ENCODE measurements at places on chromosomes 11 and 22.

GRCh38 chr11:38839071-38839470, 2241.0 kb upstream of the RAG2 start:
- no peak for DNase-seq

DNA sequence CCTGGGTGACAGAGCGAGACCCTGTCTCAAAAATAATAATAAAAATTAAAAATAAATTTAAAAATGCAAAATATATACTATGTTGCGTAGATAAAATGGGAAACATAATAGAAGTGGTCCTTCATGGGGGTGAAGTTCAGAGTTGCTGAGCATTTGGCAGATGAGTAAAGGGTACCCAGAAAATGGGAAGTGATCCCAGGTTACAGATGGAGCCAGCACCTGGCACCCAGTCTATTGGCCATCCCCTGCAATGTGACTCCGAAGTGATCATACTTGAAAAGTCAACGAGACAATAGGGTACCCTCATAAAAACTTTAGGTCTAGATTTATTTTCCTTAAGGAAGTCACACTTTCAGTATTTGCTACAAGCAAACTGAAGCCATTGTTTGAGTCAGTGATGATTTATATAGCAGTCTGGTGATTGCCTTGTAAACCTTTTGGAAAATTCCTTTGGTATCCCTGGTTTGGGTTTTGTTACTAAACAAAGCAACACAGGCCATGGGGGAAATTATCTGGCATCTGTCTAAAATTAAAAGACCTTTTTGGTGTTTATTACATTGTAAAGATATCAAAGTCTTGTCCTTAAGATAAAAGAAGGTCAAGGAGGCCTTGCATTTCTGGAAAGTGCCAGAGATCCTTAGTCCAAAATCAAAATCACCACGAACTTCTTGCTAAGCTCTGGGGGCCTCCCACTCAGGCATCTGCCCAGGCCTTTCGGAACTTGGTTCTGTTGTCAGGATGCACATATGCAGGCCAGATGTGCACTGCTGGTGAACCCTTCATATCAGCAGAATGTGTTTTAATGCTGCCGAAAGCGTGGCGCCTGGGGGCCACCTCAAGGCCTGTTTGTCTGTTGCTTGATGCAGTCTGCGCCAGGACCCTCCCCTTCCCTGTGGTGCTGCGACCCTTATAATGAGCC, 4.3 kb downstream of the SMARCB1 start:
- no peak for DNase-seq

- peak; percentile 95 for DNase-seq
These were observed at the start of gene FADD for GRCh38 chr11:70202920-70203750. FADD (plus strand) TSS chr11:70203296; CDS start chr11:70203460, 164 bp downstream.

- no peak for DNase-seq
These were observed 12.3 kb downstream of the AMOTL1 start for GRCh38 chr11:94780432-94780831.

DNA sequence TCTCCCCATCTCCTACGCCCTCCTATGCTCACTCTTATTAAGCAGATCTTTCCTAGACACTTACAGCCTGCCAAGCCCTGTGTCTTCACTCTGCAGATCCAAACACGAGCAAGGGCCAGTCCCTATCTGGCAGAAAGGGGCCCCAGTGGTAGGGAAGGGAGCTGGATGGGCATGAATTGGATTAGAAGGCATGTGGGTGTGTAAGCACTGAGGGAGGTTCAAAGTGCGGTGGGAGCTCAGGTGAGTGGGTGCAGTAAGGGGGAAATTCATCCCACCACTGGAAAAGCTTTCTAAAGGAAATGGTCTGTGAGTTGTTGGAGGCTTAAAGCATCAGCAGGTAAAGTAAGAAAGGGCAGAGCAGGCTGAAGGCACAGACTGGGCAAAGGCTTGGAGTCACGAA, 5.5 kb downstream of the TMEM132A start:
- DNase-seq = no peak

- DNase-seq = no peak
These were observed 413.7 kb downstream of the TMEM135 start for GRCh38 chr11:87451395-87451794.

GRCh38 chr11:60377401-60378136, 763 bp upstream of the MS4A7 start:
- no peak for DNase-seq

DNA sequence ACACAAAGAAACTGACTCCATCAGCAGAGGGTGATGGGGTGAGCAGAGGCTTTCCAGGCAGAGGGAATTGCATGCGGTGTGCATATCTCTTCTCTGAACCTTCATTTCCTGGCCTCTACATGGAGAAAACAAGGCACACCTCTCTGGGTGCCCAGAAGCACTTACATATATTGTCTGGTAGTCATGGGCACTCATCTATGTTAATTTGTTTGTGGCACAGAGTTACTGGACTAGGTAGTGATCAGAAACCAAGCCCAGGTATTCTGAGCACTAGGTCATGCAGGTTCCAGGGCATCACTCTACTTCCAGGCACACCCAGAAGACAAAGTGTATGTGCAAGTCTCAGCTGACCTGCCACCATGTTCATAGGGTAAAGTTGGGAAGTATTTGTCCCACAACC, 56.5 kb downstream of the FZD4 start:
- DNase-seq = no peak

DNA sequence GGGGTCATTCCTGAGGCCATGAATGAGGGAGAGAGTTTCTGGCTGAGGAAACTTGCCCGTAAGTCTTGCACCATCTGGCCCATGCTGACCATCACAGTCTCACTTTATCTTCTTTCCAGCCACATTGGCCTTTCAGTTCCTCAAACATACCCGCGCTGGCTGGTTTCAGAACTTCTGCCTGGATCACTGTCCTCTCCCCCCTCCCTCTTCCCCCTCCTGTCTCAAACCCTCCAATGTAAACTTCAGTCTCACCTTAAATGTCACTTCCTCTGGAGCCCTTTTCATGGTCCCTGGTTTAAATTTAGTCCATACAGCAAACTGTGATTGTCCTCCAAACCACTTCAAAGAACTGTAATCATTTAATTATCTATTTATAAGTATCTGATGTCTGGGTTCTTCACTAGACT, 3.7 kb upstream of the TMEM109 start:
- no peak for DNase-seq

GRCh38 chr11:20669820-20670684, 666 bp downstream of the NELL1 start:
- DNase-seq = peak; percentile 20

DNA sequence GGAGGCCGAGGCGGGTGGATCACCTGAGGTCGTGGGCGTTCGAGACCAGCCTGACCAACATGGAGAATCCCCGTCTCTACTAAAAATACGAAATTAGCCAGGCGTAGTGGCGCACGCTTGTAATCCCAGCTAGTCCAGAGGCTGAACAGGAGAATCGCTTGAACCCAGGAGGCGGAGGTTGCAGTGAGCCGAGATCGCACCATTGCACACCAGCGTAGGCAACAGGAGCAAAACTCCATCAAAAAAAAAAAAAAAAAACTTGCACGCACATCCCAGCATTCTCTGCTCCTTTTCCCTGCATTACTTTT, 934 bp upstream of the ATL3 start:
- DNase-seq = no peak

DNA sequence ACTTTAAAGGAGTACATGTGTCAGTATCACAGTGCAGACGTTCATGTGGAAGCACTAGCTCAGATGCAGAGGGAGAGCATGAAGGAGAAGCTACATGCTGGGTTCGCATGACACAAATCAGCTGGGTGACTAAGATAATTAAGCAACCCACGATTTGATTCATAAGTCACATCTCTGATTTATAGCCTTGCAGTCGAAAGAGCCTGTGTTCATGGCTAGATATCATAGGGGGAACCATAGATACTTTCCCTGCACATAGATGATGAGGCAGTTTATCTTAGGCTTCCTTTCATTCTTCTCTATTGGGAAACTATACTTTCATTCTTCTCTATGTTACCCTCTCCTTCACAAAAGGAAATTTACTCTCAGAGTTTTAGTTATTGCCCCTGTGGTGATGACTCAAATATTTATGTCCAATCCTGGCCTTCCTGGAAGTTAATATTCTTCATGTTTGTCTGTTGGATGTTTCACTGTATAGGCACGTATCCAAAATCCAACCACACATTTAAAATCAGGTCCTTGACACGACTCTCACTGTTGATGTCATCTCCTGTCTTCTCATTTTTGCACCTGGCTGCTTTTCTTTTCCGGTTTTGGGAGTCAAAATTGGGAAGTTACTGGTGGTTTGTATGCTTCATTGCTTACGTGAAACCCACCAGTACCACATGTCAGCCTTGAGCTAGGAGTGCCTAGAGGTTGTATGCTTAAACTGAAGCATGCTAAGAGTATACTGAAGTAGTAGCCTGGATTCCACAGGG, 56.3 kb upstream of the SLC5A12 start:
- no peak for DNase-seq

GRCh38 chr11:14577835-14578529, 57.8 kb upstream of the PSMA1 start:
- DNase-seq = no peak

DNA sequence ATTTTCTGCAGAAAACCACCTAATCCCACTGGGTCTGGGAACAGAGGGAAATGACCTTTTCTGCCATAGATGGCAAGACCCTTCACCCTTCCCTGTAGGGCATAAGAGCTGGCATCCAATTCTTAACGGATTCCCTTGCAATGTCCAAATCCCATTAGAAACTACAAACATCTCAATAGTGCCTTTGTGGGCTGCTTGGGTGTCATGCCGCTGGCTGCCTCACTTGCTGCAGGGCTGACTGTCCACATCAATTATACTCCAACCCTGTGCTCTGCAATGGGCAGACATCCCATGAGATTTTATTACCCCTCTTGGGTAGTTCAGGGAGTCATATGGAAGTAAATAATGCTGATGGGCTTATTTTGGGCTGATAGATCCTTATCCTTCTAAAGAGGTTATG, 7.3 kb downstream of the GRAP2 start:
- no peak for DNase-seq

Data from HEK293T (cell line).